Astrocyte (in vitro differentiated cells and primary cell): ENCODE measurements at places on chromosomes 16 and 17. TPM values are rescaled to one million over a fixed set of nuclear protein-coding genes. Genes with fewer than 3 reads are reported as not detected.
A peak's percentile ranks its signal among the peaks of the same experiment; 100 is the strongest.

GRCh38 chr17:5947701-5948180 lies 122.4 kb upstream of the WSCD1 start:
- no peaks in the 10 kb centered on the region for H3K36me3 ChIP-seq
- H3K4me3 ChIP-seq: no peak overlapping the region
- no peak for DNase-seq
- H3K27ac ChIP-seq: no peak overlapping the region
- no peaks in the 10 kb centered on the region for H3K4me1 ChIP-seq

DNA sequence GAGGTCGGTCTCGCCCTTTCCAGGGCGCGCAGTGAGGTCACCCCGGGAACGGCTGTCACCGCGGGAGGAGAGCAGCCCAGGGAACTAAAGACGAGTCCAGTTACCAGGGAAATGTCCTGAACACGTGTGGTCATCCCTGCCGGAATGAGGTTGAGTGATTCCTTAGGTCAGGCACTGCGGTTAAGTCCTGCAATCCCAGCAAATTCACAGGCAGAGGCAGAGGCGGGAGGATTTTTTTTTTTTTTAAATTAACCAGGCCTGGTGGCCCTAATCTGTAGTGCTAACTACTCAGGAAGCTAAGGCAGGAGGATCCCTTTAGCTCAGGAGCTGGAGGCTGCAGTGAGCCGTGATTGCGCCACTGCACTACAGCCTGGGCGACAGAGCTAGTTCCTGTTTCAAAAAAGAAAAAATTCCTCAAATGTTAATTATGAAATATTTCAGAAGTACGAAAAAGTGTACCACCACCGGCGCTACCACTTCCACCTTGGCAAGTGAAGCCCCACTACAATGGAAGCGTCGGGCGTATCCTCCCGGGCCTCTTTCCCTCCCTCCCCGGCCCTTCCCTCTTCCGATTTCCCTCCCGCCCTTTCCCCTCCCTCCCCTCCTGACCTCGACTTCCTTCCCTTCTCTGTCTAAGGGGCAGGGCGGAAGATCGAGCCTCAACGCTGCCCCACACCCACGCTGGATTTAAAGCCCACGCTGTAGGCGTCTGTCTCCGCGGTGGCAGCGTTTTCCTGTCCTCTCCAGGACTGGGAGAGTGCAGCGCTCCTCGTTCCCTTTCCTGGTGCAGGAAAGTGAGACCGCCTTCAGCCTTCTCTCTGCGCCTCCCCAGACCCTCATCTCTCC lies 27.3 kb downstream of the SLFN11 start:
- H3K27ac ChIP-seq: no peak overlapping the region
- H3K4me1 ChIP-seq: peaks cover 12% of the 10 kb centered on the region
- no peaks in the 10 kb centered on the region for H3K36me3 ChIP-seq
- peak; percentile 29 for DNase-seq

ACSM2A gene
- 0.14 TPM in 1 of 2 replicates, not detected in the other for total RNA-seq

DNA sequence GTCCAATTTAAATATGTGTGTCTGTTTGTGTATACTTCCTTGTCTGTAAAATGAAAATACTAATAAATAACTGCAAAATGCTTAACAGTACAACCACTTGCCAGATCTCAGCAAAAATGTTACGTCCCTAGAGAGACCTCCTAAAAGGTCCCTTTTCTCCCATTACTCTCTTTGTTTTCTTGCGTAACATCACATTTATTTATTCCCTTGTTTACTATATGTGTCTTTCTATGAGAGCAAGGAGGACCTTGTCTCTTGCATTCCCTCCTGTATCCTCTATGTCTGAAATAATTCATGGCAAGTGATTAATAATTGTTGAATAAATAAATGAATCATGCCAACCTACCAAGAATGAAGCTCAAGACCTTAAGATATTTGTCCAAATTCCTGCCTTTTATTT lies 1.9 kb downstream of the ACSM3 start:
- no peaks in the 10 kb centered on the region for H3K36me3 ChIP-seq
- peaks cover 2% of the 10 kb centered on the region for H3K27me3 ChIP-seq
- H3K4me1 ChIP-seq: peaks cover 3% of the 10 kb centered on the region
- no peak for DNase-seq

DNA sequence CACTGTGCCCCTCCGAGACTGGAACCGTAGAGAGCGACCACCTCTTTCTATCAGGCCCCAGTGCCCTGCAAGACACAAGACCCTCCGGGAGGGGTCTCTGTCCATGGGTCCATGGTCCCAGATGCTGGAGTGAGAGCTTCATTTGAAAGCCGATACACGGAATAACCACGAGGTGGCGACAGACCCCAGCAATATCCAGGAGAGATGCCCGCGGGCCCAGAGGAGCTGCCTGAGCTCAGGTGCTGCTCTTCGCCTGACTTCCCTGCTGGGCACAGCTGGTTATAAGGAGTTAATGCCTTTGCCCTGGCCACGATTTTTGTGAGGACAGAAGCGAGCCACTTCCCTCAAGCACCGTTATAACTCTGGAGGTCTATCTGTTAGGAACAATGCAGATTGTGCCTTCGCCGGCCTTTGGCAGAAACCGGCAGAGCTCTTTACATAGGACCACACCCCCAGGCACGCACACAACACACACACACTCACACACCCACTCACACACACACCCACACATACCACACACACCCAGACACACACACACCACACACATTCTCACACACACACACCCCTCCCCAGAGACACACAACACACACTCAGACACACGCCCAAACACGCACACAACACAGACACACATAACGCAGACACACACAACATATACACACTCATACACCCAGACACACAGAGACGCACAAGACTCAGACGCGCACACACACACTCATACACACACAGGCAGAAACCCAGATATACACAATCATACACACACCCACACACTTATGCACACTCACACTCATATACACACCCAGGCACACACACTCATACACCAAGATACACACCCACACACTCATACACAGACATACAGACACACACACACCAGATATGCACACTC lies 436.4 kb downstream of the SOX9 start:
- H3K27ac ChIP-seq: no peak overlapping the region
- DNase-seq: peak; percentile 23
- H3K36me3 ChIP-seq: no peaks in the 10 kb centered on the region

- peak overlapping the region; percentile 24 for H3K4me3 ChIP-seq
- H3K36me3 ChIP-seq: peaks cover 4% of the 10 kb centered on the region
- H3K4me1 ChIP-seq: peaks cover 25% of the 10 kb centered on the region
- peak; percentile 99 for DNase-seq
- H3K27ac ChIP-seq: peak overlapping the region; percentile 92
- H3K27me3 ChIP-seq: no peaks in the 10 kb centered on the region
Observed at GRCh38 chr16:87457709-87458423, 35.0 kb downstream of the ZCCHC14 start.

- no peak for DNase-seq
- no peak overlapping the region for H3K27ac ChIP-seq
- H3K4me1 ChIP-seq: no peaks in the 10 kb centered on the region
- H3K27me3 ChIP-seq: no peaks in the 10 kb centered on the region
- no peaks in the 10 kb centered on the region for H3K36me3 ChIP-seq
Observed at GRCh38 chr17:66337268-66337667, 34.9 kb downstream of the PRKCA start.

- H3K36me3 ChIP-seq: no peaks in the 10 kb centered on the region
- H3K4me1 ChIP-seq: peaks cover 13% of the 10 kb centered on the region
- no peak for DNase-seq
- H3K27ac ChIP-seq: no peak overlapping the region
- H3K4me3 ChIP-seq: no peak overlapping the region
- H3K27me3 ChIP-seq: no peaks in the 10 kb centered on the region
Observed at GRCh38 chr17:37295888-37296287, 79.9 kb upstream of the C17orf78 start.

DNA sequence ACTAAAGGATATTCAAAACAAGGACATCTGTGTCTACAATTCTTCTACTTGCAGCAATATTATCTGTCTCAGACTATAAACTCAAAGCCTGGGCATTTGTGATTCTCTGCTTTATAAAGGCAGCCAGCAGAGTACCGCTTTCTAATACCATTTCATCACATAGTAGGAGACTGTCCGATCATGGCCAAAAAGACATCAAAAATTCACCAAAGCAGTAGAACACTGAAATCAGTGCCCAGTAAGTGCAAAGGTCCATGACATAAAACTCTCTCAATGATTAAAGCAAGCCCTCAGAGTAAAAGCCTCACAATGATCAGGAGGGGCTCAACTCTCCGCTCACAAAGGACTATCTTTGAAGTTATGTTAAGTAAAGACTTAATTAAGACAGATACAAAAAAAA lies 23.0 kb downstream of the ERN1 start:
- no peak for DNase-seq
- H3K27ac ChIP-seq: no peak overlapping the region
- no peak overlapping the region for H3K4me3 ChIP-seq

DNA sequence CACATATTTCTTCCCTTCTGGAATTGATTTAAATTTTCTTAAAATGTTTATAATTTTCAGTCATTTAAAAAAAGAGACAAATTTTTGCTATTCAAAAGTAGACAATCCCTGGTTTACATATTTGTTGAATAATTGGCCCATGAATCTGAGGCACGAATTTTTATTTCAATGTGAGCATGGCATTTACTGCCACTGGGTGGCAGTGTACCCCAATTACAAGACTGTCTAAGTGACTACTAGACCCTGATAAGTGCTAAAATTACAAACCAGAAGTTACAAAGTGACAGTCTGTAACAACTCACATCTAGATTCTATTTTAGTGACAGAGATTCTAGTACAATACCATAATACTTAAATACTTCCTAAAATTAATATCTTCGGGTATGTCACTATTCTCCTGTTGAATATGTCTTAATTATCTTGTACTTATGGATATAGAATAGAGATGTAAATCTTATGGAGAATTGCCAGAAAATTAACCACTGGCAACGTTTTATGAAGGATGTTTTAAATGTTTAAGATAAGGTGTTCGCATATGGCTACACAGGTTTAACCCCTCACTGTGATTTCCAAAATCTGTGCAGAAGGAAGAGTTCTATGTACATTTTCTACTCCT lies 235.8 kb downstream of the MAP2K4 start:
- peaks cover 4% of the 10 kb centered on the region for H3K27me3 ChIP-seq
- no peaks in the 10 kb centered on the region for H3K4me1 ChIP-seq
- DNase-seq: peak; percentile 23
- H3K4me3 ChIP-seq: no peak overlapping the region

- peaks cover 16% of the 10 kb centered on the region for H3K4me1 ChIP-seq
- no peak for DNase-seq
- H3K4me3 ChIP-seq: no peak overlapping the region
- peaks cover 9% of the 10 kb centered on the region for H3K36me3 ChIP-seq
- no peak overlapping the region for H3K27ac ChIP-seq
- H3K27me3 ChIP-seq: no peaks in the 10 kb centered on the region
Observed at GRCh38 chr17:68452724-68453290, 4.5 kb downstream of the WIPI1 start.
